Kidney glomerular epithelial cell (primary cell): ENCODE measurements at places on chromosomes 5 and 9.

GRCh38 chr5:137201876-137202275 is 297.2 kb downstream of the SPOCK1 start:
- DNase-seq: peak; percentile 54

- DNase-seq: no peak
These were observed 243.9 kb downstream of the TMEM167A start for GRCh38 chr5:82833277-82833676.

GRCh38 chr5:142152384-142152732 is 43.8 kb downstream of the NDFIP1 start:
- DNase-seq: no peak

GRCh38 chr9:128636556-128637530 is 19.8 kb downstream of the DYNC2I2 start:
- DNase-seq: no peak

DNA sequence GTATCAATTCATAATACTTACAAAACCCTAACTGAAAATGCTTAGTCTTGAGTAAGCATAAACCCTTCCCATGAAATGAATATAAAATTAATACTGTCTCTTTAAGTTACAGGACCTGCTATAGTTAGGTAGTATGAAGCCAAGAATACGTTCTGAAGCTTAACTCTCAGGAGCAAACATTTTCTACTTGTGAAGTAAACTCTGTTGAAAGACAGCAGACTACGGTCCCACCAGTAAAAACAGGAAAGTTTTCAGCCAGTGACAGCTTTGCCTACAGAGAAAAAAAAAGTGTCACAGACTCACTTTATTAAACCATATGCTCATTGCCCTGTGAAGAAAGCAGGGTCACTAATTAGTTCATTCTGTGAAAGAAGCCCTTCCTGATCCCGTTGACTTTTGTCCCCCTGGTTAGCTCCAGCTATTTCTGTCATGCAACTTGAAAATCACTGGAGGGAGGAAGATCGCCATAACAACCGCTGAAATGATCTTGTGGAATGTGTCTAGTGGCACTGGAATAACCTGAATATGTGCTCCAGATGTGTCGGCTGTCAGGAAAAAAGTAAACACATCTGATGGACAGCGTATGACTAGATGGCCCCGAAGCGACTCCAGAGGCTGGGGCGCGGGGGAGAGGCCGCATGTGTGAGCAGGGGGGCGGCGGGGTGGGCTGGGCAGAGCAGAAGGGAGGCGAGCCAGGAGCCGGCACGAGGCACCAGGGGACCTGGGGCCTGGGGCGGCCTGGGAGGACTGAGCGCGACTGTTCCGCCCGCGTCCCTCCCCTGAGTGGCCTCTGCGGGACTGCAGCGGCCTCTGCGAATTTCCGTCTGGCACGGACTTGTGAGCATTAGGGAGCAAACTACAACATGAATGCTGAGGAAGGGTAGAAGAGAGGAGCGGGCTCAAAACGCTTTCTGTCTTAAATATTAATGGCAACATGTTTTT is 41.9 kb downstream of the BNC2 start:
- peak; percentile 21 for DNase-seq

GRCh38 chr9:122904466-122904822 is 715 bp downstream of the RC3H2 start:
- peak; percentile 34 for DNase-seq

GRCh38 chr5:154829589-154830218 is 20.7 kb downstream of the FAXDC2 start:
- DNase-seq: peak; percentile 43

DNA sequence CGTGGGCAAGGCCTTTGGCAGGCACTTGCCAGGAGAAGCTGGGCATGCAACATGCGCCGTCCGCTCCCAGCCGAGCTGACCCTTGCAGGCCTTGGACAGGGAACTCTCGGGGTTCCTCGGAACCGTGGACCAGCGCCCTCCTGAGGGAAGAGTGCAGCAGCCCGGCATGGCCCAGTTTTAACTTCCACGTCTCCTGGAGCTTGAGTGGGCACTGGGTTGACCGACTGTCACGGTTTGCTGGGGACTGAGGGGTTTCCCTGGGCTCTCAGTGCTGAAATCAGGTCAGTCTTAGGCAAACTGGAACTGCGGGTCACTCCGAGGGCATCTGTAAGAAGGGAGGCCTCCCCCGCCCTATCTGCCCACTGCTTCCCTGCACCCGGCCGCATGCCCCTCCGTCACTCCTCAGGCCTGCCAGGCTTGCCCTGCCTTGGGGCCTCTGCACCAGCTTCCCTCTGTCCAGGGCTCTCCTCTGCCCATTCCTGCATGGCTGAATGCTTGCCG is 87.0 kb upstream of the PHYKPL start:
- DNase-seq: no peak

- DNase-seq: peak; percentile 75
These were observed 51.2 kb upstream of the SEMA4D start for GRCh38 chr9:89549031-89549644.

GRCh38 chr5:156322666-156323065 is 4.3 kb upstream of the SGCD start:
- DNase-seq: no peak

GRCh38 chr9:123016631-123017030 is 16.8 kb upstream of the GPR21 start:
- no peak for DNase-seq

DNA sequence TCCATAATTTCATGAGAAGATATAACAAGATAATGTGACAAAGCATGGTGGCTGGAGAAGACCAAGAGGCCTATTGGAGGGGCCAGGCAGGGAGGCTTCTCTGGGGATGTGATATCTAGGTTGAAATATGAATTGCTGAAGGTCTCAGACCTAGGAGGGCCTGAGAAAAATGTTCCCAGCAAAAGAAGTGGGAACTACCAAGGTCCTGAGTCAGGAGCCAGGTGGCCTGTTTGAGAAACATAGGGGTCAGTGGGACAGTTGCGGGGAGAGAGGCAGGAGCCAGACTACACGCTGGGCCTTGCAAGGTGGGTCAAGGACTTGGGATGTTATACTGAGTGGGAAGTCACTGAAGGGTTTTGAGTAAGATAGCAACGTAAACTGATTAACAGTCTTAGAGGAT is 216.1 kb downstream of the CFAP90 start:
- no peak for DNase-seq

DNA sequence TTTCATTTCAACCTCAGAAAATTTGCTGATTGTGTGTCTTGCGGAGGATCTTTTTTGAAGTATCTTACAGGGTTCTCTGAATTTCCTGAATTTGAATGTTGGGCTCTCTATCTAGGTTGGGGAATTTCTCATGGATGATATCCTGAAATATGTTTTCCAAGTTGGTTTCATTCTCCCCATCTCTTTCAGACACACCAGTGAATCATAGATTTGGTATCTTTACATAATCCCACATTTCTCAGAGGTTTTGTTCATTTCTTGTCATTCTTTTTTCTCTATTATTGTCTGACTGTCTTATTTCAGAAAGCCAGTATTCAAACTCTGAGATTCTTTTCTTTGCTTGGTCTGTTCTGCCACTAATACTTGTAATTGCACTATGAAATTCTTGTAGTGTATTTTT is 456.9 kb downstream of the PRELID2 start:
- no peak for DNase-seq

DNA sequence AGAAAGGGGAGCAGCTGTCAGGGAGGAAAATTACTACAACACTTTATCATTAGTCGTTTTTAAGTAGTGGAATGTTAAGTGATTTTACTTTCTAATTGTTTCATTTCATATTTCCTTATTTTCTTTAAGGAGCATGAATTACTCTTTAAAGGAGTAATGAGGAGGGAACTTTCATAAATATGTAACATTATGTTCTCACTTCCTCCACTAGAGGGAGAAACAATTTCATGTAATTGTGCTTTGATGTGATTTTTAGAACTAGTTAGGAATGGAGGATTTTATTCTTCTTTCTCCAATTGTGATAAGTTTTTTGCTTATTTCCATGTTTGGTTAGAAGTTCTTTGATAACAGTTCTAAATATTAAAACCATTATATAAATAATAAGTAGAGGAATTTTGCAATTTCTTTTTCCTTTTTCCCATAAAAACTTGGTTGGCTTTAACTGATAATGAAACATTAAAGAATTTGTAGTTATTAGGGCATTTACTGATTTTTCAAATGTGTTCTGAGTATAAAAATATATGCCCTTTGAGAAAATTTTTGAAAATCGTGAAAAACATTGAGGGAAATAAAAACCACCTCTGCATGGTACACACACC is 25.6 kb downstream of the CEP78 start:
- peak; percentile 36 for DNase-seq
